ENCODE measurements at places on chromosomes 11 and 22.
A peak's percentile ranks its signal among the peaks of the same experiment; 100 is the strongest.

DNA sequence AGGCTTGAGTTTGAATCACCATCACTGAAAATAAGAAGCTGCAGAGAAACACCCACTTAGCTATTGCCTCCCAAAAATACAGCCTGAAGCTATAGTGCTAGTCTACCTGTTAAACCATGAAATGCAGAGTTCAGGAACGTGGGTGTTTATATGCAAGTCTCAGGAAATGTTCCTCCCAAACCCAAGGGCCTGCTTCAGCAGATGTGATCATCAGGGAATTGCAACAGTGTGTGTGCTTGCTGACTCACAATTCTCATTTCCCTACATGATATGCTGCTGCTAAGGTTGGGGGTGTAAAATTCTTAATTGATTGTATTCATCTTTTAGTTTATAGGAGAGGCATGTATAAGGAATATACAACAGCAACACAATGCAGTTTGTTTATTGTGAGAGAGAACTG lies 49.6 kb downstream of the NUP98 start:
- peak; percentile 86 for DNase-seq

- DNase-seq, result no peak
These were observed 2.9 kb upstream of the HDHD5 start for GRCh38 chr22:17161991-17162390.

GRCh38 chr11:120581313-120581712 lies 69.8 kb downstream of the GRIK4 start:
- DNase-seq, result no peak

- DNase-seq, result no peak
These were observed 1.4 kb upstream of the C22orf39 start for GRCh38 chr22:19448739-19449421.

- no peak for DNase-seq
These were observed 7.6 kb downstream of the NECTIN1 start for GRCh38 chr11:119721129-119722120.

- no peak for DNase-seq
These were observed 110.2 kb downstream of the RASSF10 start for GRCh38 chr11:13119361-13119760.

- peak; percentile 71 for DNase-seq
These were observed 8.0 kb upstream of the SLCO2B1 start for GRCh38 chr11:75142714-75143419.

DNA sequence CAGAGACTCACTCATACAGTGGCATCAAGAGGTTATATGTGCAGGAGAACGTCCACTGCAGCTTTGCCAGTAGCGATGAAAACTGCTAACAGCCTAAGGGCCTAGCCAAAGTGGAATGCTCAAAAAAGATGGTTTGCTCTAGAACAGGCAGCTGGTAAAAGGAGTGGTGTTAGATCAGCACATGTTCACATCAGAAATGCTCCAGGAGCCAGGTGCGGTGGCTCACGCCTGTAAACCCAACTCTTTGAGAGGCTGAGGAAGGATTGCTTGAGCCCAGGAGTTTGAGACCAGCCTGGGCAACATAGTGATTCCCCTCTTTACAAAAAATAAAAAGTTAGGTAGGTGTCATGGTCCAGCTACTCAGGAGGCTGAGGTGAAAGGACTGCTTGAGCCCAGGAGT lies 10.3 kb upstream of the TFIP11 start:
- DNase-seq, result no peak

DNA sequence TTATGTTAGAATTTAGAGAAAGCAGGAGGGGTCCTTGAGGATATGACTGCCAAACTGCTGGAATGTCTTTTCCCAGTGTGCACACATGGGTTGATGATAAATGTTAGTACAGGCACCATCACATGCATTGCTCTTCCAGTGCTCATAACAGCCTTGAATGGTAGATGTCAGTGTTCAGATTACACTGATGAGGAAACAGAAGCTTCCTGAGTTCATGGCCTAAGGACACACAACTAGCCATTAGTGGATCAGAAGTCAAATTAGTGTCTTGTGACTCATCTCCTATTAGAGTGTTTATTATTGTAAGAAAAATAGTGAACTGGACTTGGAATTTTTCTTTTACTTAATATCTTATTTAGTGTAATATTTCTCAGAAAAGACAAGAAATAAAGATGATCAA lies 241.5 kb downstream of the DDX10 start:
- no peak for DNase-seq

DNA sequence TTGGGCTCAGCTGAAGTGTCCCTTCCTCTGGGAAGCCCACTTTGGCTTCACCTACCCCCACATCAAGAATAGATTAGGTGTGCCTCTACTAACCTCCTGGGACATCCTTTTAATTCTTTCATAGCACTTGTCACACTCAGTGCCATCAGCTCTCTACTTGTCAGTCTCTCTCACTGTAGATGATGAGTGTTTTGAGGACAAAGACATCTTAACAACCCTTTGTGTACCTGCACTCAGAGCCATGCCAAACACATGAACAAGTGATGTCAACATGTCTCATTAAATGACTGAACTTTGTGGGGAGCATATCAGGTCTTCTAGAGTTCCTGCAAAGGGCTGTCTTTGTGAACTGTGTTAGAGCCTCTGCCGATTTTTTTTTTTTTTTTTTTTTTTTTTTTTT lies 87.0 kb upstream of the AMOTL1 start:
- no peak for DNase-seq

DNA sequence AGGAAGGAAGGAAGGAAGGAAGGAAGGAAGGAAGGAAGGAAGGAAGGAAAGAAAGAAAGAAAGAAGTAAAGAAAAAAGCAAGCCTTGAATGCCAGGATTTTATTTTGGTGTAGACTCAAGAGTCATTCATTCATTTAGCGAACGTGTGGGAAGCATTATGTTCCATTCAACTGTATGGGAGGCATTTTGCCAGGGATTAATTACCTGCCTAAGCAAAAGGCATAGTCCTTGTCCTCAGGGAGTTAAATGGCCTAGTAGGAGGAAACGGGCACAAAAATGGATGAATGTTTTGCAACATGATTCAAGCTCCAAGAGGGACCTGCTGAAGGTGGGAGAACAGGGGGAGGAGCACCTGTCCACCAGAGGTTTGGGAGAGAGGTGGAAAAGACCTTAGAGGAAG lies 16.2 kb upstream of the ZNRF3 start:
- DNase-seq, result no peak

- no peak for DNase-seq
These were observed 71.3 kb downstream of the MED15 start for GRCh38 chr22:20578707-20579106.

DNA sequence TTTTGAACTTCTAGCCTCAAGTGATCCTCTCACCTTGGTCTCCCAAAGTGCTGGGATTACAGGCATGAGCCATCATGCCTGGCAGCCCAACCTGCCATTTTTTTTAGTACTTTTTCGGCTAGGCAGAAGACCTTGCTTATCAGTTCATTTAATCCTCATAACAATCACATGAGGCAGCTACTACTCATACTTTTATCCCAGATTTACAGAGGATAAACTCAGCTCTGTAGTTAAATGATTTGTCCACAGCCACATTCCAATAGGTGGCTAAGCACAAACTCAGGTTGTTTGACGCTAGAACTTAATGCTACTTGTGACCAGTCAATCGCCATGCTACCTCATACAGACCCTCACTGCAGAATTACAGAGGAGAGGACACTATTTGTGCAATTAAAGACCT lies 28.1 kb downstream of the SBF2 start:
- no peak for DNase-seq

DNA sequence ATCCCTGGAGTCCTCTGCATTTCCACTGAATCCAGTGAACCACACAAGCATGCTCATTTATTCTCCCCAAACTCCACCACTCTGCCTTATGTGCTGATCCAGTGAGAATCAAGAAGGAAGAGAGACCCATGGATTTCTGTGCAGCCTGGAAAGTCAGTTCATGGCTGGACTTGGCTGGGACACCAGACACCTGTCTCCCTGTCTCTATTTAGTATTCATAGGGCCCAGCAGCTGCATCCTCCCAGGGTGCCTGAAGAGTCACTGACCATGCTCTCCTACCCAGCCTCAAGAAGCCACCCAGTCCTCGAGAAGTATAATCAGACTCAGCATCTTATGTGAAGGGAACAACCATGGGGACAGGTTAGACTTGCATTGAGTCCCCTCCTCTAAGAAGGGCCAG lies 83.2 kb downstream of the ZNF280B start:
- DNase-seq, result no peak

- DNase-seq, result no peak
These were observed 981.6 kb upstream of the FAT3 start for GRCh38 chr11:91243051-91243450.

DNA sequence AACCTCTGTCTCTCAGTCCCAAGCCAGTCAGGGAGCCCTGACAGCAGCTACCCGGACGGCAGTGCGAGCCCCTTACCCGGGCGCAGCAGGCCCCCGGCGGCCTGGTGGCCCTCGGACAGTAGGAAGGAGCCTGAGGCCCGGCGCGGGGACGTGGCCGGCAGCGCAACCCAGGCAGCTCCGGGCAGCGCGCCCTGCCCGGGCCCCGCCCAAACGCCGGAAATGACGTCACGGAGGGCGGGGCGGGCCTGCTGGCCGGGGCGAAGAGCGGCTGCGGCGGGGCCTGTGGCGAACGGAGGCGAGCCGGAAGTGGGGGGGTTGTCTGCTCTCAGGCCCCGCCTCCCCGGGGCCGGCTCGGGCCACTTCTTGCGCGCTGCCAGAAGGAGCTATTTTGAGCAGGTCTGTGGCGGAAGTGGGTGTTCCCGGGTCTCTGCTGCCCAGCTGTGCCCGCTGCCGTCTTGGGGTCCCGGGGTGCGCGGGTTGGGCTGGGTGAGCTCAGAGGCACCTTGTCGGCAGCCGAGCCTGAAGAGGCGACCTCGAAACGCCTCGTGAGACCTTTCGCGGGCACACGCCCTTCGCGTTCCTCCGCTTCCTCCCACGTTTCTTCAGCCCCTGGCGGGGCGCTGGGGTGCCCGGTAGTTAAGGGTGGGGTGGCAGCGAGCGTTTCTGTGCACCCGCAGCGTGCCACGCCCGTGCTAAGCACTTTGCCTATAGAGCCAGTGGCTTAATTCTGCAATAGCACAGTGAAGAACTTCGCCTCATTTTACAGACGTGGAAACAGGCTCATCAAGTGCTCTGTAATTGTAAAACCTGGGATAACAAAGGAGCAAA lies at the start of gene C11orf24:
Gene C11orf24, minus strand, starts transcription at position 193 of the 828 bp plus-strand sequence. CDS start 8,206 bp downstream, outside the sequence.
- DNase-seq, result peak; percentile 90

GRCh38 chr11:125292100-125292499 lies 127.5 kb downstream of the PKNOX2 start:
- no peak for DNase-seq

DNA sequence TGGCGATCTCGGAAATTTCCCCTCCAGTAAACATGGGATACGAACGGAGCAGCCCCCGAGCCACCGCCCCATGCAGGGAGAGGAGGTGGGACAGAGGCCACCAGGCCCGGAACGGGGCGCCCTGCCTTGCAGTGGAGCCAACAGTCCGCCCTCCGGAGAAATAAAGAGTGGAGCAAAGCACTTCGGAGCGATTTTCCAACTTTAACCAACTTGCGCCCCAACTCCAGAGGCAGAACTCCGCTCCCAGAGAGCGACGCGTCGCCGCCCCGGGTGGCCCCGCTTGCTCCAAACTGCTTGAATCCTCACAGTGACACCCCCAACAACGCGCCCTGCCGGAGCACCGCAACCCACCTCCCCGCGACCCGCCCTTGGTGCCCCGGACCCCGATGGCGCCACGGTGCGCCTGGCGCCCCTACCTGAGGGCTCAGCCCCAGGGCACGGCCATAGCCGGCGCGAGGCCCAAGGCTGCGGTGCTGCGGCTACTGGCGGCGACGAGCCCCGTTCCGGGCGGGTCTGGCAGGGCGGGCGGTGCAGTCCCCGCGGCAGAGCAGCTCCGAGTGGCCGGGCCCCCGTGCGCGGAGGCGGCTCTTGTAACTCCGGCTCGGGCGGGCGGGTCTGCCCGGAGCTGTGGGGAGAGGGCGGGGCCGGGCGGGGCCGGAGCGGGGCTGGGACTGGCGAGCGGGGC lies at the start of gene AHNAK:
Gene AHNAK, minus strand, starts transcription at position 563 of the 685 bp plus-strand sequence. CDS start 10,708 bp downstream, outside the sequence.
- DNase-seq, result no peak

GRCh38 chr22:17629173-17629489 lies 582 bp upstream of the ATP6V1E1 start:
- DNase-seq, result no peak

DNA sequence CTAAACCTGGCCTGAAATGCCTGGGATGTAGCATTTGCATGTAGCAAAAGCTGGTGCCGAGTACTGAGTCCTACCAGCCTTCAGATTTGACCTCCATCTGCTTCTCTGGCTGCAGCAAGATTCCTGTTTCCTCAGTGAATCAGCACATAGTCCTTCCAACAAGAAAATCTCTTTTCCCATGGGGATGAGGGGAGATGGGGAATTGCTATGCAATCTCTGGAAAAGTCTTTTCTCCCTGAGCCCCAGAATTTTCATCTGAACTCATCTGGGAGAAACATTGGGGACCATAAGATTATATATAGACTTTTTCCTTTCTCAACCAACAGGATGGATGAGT lies 32.0 kb upstream of the YWHAH start:
- no peak for DNase-seq

- DNase-seq, result no peak
These were observed 49.9 kb upstream of the WNT7B start for GRCh38 chr22:46026899-46027210.

DNA sequence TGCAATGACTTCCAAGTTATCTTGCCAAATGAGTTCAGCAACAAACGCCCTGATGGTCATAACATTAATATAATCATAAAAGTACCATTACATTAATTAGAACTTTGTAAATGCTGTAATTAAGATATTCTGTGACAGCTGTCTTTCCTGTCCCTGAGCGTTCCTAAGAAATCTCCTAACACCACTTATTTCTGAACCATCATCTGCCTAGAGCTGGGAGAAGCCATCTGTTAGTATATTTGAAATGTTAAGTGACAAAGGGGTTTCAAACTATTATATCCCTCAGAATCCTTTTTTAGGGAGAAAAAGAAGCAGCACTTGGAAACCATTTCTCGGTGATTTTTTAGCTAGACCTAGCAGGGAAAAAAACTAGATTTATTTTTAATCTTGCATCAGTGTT lies 657.5 kb downstream of the FAM181B start:
- no peak for DNase-seq

DNA sequence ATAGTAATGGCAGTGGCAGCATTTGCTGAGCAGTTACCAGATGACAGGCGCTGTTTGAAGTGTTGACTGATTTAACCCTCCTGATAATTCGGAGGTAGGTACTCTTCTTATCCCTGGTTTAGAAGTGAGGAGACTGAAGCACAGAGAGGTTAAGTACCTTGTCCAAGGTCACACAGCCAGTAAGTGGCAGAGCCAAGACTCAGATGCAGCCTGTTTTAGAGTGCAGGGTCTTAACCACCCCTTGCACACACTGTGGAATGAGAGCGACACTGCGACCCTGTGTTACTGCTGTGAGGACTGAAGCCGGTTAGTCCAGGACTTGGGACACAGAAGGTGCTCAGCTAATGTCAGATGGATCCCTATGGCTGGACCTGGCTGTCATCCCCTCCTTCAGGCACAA lies 34.7 kb downstream of the DAGLA start:
- DNase-seq, result no peak

- no peak for DNase-seq
These were observed 2.5 kb upstream of the C11orf24 start for GRCh38 chr11:68274306-68274705.

DNA sequence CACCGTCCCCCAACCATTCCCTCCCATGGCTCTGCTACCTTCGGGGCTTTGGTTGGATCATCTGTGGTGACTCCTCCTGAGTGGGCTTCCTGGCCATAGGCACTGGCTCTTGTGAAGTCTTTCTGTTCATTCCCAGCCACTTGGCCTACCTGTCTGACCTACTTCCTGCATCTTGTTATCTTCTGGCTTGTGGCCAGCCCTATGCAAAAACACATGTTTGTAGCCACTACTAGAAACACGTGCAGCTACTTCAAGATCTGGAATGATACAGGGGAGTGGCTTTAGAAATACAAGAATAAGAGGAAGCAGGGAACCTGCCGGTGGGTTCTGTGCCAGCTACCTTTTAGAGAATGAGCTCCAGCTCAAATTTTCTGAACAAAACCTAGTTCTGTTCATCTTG lies 20.9 kb downstream of the RCOR2 start:
- DNase-seq, result no peak

Data from caudate nucleus (tissue), 63 donors.